ENCODE measurements at places on chromosomes 1 and 21.

- DNase-seq: no peak
Measured at GRCh38 chr1:163303561-163303960, 18.2 kb upstream of the NUF2 start.

- no peak for DNase-seq
Measured at GRCh38 chr1:60386249-60386648, 312.7 kb upstream of the C1orf87 start.

DNA sequence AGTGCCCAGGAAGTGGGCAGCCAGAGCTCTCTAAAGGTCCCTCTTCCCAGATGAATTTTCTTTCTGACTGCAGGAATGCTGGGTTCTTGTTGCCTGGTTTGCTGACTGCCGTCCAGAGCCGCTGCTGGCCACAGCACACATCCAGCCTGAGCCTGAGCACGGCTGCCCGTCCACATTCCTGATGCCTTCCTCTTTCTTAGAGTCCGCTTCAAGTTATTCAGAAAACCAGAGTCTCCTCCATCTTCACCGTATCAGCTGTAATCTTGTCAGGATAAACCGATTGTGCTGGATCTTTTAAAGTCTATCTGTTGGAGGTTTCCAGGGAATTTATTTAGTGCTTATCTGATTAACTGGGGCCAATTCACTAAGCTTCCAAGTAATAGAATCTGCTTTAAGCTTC is 84.8 kb upstream of the BCAR3 start:
- no peak for DNase-seq

GRCh38 chr1:161164901-161165610 is 1.2 kb upstream of the PPOX start:
- no peak for DNase-seq

- DNase-seq: no peak
Measured at GRCh38 chr1:247431643-247432042, 15.7 kb downstream of the NLRP3 start.

DNA sequence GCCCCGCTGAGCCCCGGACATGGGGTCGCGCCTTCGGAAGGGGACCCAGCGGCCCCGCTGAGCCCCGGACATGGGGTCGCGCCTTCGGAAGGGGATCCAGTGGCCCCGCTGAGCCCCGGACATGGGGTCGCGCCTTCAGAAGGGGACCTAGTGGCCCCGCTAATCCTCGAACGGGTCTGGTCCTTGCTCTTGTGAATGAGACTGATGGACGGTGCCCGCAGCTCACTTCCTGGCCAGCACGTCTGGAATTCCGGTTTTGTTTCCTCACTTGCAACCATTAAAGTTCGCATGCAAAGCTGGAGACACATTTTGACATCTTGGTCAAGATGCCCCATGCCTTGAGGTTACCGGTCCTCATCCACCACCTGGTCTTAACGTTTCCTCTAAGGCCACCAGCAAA is 5.6 kb downstream of the WRAP73 start:
- DNase-seq: no peak

DNA sequence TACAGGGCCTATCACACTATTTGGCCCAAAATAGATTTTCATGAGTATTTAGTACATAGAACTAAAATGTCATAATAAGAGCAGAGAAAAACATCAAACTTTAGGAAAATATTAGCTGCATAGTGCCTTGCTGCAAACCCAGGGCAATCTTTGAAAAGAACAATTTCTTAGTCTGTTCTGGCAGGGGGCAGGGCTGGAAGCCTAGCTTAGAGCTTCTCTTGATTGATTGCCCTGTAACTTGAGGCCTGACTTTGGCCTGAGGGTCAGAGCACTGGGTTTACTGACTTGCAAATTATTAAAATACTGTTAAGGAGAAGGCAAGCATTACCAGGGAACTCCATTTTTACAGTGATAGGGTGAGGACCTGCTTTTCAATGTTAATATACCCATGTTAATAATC is 115.8 kb upstream of the SPAG17 start:
- no peak for DNase-seq

DNA sequence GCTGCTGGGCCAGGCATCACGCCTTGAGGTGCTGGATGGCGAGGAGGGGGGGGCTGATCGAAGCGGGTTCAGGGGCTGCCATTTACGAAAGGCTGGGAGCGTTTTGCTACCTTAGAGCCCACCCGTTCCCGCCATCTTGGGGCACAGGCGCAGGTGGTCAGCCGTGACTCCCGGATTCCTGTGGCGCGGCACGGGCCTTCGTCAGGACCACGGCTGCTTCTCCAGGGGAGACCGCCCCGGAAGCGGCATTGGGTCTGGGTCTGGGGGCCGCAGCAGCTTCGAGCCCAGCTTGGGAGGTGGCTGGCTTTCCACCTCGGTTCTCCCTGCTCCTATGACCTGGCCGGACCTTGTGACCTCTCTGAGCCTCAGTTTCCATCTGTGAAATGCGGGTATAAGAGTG is 23.8 kb downstream of the SPSB1 start:
- DNase-seq: no peak

DNA sequence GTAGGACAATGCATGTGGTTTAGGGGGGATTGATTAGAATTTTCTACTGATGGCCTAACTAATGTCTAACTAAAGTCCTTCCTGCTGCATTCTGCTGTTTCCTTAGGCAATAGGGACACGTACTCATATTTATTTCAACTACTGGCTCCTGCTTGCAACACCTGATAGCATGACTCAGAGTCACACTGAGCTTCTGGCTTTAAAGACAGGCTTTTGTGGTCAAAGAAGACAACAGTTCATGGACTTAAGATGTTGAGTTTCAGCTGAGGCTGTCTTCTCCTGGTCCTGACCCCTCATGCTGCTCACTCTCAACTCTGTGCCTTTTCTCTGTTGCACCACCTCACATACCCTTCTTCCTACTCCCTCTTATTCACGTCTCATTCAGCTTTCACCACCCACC is 29.1 kb upstream of the TRABD2B start:
- DNase-seq: no peak

DNA sequence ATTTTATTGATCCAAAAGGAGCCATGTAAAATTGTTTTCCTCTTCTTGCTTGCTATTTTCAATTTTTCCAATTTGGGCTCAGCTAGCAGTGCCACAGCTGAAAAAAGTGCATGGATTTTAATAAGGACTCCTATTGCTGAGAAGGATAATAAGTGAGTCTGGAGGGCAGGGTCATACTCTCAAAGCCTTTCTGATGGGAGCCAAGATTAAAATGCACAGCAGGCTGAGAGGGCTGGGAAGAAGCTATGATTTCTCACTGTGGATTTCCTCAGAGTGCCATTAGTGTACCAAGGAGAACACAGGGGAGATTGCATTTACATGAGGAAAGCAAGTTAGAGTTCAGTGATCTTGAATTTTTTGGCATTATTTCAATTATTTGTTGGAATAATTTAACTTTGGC is 261.3 kb downstream of the ST6GALNAC3 start:
- no peak for DNase-seq

DNA sequence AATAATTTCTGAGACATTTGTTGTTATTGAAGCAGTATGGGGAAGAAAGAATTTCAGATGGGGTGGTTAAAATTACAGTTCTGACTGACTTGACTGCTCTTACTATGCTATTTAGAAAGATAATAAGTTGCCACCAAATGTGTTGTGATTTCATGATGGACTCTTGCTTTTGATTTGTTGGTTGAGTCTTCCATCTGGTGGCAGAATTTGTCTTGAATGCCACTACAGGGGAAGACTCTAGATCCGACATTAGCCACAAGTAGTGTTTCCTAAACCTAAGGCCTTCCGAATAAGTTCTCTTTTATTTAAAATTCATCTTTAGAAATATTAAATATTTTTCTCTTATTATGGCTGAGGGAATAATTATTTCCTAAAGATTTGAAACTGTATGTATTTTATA is 190.9 kb upstream of the ADGRL4 start:
- DNase-seq: no peak

- no peak for DNase-seq
Measured at GRCh38 chr1:228804640-228805413, 69.5 kb downstream of the RHOU start.

GRCh38 chr1:205246351-205247119 is 18.8 kb downstream of the TMCC2 start:
- DNase-seq: no peak

GRCh38 chr1:217419194-217419551 is 211.7 kb downstream of the GPATCH2 start:
- DNase-seq: no peak

Data from NCI-H1930 (cell line).